ENCODE measurements at places on chromosomes 7 and 10.

- no peak for DNase-seq
Measured at GRCh38 chr7:95059842-95060313, 152.5 kb downstream of the PPP1R9A start.

GRCh38 chr7:16849296-16850148 lies 32.3 kb downstream of the AGR3 start:
- DNase-seq, result no peak

DNA sequence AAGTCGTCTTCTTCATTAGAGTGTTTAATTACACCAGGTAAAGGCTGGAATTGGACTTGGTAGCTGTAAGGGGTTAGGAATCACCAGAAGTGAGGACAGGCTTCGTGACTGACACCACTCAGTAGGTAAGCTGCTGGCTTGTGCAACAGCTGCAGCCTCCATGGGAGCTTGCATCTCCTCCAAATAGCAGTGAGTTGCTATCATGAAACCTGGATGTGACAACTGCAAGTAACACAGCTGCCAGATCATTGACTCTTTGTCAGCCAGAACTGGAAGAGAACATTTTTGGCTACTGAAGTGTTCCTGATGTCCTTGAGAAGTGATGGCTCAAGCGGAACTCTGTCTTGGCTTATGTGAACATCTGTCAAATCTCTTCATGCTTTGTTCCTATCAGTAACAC lies 64.1 kb upstream of the MSRB2 start:
- no peak for DNase-seq

GRCh38 chr10:83816942-83817341 lies 322.4 kb upstream of the GHITM start:
- no peak for DNase-seq

DNA sequence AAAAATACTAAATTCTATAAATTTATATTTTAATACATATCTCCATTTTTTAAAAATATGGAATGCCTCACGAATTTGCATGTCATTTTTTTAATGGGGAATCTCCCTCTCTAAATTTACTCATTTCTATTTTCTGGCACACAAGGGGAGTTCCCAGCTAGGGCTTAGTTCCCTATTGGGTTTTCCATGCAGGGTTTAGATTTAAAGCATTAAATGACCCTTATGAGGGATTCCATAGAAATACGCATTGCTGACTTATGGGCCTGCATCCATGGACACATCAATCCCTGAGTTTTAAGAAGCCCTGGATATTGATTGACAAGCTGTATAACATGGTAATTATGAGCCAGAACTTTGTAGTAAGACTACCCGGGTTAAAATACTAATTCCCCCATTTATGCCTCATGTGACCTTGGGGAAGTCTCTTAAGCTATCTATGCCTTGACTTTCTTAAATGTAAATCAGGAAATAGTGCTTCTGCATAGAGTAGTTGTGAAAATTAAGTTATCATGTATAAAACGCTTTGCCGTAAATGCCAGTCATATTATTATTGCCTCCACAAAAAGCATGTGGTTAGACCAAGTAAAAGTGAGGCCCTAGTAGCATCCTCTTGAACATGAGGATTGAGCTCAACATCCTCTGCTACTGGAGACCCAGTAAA lies 78.8 kb upstream of the ANKRD1 start:
- no peak for DNase-seq

- no peak for DNase-seq
Measured at GRCh38 chr7:123769371-123769770, 20.6 kb upstream of the WASL start.

GRCh38 chr7:64494912-64495461 lies 67.9 kb downstream of the ZNF680 start:
- DNase-seq, result no peak

GRCh38 chr7:24980534-24981170 lies 674 bp upstream of the OSBPL3 start:
- DNase-seq, result peak; percentile 9

GRCh38 chr10:129864601-129865126 lies 99.4 kb downstream of the EBF3 start:
- DNase-seq, result no peak

DNA sequence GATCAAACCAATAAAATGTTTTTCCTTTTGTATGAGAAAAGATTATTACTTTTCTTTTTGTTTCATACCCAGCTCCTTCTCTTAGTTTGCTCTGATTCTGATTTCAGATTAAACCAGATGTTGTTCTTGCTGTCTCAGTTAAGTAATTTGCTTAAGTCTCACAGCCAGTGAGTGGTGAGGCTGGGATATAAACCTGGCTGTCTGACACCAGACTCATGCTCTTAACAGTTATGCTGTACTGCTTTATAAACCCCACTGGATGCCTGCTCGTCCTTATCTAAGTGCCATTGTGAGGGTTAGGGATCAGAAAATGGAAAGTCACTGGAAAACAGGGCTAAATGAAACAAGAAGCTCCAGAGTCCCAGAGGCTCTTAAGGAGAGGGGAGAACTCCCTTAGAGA lies 24.3 kb downstream of the GARS1 start:
- no peak for DNase-seq

DNA sequence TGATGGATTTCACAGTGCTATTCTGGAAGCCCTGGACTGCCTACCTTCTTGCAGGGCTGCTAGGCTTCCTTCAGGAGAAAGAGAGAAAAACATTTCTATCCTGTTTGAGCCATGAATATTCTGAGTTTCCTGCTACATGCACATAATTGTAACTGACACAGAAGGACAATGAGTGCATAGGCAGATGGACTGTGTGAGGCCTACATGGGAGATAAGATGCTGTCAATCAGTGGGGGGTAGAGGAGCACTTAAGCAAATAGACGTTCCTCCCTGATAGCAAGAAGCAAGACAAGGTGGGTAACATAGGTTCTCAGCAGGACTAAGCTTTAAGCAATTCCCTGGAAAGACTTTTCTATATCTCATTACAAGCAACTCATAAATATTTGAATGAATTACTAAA lies 11.6 kb downstream of the ALDH18A1 start:
- no peak for DNase-seq

DNA sequence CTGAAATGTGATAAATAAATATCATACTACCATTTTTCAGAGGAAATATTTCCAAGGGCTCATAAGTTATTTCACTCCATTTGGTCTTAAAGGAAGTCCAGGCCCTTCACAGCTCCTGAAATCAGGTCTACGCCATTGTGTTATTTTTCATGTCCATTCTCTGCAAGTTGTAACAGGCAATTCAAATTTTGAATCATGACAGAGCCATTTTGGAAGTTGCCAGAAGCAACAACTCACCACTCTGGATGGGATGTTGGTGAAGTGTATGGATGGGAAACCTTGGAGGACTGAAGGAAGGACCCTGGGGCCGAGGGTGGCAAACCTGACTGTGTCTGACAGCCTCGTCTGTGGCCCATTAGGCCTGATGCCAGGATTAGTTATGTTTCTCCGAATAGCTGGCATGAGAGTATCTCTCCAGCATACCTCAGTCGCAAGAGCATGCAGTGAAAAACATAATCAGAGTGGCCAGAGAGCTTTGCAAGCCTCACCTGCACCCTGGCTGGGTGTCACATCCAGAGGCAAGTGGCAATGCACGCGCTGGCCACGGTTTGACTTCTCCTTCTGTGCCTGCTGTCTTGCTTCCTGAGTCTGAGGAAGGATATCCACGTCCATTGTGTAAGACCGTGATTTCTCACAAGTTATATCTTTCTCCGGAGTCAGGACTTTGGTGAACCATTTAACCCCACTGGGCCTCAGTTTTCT lies 87.1 kb downstream of the NRP1 start:
- DNase-seq, result no peak

DNA sequence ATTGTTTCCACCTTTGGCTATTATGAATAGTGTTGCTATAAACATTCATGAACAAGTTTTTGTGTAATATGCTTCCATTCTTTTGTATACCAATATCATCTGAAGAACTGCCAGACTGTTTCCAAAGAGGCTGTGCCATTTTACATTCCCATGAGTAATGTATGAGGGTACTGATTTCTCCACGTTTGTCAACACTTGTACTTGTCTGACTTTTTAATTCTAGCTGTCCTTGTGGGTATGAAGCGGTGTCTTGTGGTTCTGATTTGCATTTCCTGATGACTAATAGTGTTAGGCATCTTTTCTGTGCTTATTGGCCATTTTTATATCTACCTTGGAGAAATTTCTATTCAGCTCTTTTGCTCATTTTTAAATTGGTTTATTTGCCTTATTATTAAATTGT lies 52.8 kb downstream of the LSMEM1 start:
- no peak for DNase-seq

DNA sequence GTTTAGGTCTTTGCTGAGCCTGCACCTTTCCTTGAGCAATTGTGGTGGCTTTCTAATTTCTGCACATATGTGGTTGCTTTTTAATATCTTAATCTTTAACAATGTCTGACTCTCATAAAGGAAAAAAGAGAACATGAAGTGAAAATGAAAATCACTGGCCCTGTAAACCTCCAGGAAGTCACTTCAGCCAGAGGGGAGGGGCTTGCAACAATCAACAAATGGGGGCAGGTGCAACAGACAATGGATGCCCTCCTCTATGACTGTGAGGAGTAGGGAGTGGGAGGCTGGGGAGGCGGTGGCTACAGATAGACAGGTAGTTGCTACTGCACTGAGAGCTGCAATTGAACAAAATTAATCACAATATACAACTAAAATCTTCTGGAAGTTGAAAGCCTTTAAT lies 1377.4 kb downstream of the XPNPEP1 start:
- DNase-seq, result no peak

GRCh38 chr10:127234306-127234800 lies 38.0 kb upstream of the INSYN2A start:
- no peak for DNase-seq

DNA sequence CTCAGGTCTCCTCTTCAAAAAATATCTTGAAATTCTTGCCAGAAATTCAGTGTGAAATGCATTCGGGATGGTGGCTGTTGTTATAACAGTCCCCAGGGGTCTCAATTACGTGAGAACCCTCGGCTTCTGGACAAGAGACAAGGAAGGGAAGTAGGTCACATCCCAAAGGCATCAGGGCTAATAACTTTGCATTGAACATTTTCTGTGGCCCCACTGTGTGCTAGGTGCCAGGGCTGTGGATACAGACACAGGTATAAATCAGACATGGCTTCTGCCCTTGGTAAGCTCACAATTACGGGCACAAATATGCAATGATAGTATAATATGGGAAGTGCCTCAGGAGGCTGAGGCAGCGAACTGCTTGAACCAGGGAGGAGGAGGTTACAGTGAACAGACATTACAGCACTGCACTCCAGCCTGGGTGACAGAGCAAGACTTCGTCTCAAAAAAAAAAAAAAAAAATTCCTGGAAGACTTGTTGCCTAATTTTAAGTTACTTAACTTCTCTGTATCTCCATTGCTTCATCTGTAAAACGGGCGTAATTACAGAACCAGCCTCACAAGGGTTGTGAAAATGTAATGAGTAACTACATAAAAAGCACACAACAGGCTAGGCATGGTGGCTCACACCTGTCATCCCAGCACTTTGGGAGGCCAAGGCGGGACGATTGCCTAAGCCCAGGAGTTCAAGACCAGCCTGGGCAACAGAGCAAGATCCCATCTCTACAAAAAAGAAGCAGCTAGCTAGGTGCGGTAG lies 2.5 kb upstream of the RHBDD2 start:
- no peak for DNase-seq

DNA sequence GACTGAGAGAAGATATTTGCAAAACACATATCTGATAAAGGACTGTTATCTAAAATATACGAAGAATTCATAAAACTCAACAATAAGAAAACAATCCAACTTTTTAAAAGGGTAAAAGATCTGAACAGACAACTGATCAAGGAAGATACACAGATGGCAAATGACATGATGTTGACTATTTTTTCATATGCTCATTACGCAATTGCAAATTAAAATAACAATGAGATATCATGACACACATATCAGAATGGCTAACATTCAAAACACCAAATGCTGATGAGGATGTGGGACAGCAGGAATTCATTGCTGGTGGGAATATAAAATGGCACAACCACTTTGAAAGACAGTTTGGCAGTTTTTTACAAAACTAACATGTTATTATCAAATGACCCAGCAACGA lies 8.9 kb downstream of the DENND11 start:
- DNase-seq, result no peak

DNA sequence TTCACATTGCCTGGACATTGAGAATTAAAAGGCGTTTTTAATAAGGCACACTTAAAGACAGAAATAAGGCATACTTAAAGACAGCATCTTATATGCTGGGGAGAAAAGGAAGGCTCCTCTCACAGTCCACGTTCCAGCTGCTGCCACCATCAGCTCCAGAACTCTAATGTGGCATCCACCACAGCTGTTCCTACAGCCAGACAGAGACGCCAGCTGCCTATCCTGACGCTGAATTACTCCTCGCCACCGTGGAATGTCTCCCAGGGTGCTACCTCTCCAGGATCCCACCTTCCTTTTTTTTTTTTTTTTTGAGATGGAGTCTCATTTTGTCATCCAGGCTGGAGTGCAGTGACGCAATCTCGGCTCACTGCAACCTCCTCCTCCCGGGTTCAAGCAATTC lies 30.8 kb downstream of the SLC37A3 start:
- DNase-seq, result no peak

GRCh38 chr10:60309371-60309770 lies 80.3 kb downstream of the ANK3 start:
- DNase-seq, result no peak

- no peak for DNase-seq
Measured at GRCh38 chr7:126690848-126691751, 561.6 kb downstream of the GRM8 start.

GRCh38 chr7:92546856-92547497 lies 18.4 kb downstream of the RBM48 start:
- no peak for DNase-seq

DNA sequence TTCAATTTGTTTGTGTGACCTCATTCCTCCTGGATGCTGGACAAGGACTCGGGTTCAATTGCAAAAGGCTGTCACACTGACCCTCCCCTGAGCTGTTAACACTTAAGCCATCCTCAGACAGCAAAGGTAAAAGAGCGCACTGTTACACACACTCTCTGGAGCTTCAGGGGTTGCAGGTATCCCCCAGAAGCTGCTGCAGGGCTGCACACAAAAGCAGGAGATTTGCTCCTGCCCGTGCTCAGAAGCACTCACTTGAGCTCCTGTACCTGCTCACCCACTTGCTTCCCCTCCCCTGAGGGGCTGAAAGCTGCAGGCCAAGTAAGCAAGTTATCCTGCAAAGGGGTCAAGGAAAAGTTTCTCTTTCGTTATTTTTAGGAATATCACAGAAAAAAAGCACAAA lies 886.2 kb upstream of the ZWINT start:
- DNase-seq, result no peak

DNA sequence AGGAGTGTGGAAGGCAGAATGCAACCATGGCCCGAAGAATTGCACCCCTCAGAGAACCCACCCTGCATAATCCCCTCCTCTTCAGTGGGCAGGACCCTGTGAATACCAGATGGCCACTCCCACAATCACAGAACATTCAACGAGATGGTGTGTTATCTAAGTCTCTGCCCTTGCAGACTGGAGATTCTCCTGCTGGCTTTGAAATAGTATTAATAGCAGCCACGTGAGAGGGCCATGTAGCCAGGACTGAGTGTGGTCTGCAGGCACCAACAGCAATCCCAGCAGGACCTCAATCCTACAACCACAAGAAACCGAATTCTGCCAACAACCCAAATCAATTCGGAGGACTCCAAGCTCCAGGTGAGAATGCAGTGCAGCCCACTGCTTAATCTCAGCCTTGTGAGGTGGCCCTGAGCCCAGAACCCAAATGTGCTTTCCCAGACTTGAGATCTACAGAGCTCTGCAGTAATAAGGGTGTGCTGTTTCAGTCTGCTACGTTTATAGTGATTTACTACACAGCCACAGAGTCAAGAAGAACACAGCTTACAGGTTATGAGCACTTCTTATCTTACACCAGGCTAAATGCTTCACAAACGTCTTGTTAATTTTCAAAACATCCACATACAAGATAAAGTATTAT lies 72.1 kb downstream of the VOPP1 start:
- no peak for DNase-seq

GRCh38 chr10:130337305-130337640 lies 201.1 kb downstream of the GLRX3 start:
- no peak for DNase-seq

Measured in stimulated activated CD8-positive, alpha-beta memory T cell treated with anti-CD3 and anti-CD28 coated beads, Interleukin-4, amount 100 ng/mL, for 1 hour (primary cell).